Non-pigmented ciliary epithelial cell (primary cell): ENCODE measurements at places on chromosomes 12 and 14.
A peak's percentile ranks its signal among the peaks of the same experiment; 100 is the strongest.

GRCh38 chr14:92698393-92698792 is 50.0 kb downstream of the LGMN start:
- no peak for DNase-seq

GRCh38 chr12:65798918-65799317 is 25.4 kb upstream of the HMGA2 start:
- DNase-seq: no peak

DNA sequence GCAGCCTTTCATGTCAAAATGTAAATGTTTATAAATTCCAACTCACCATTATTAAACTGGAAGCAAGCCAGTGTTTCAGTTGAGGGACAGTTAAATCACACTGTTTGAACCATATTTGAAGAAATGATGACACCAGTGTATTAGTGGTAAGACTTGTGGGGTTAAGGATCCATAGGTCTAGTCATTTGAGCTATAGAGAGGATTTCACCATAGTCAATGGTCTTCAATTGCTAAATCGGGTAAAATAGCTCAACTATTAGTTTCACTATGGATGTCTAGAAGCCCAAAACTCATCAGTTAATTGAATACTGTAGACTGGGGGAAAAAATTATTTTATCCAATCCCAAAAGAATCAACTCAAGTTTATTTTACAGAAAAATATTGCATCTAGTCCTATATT is 659.1 kb downstream of the NRXN3 start:
- no peak for DNase-seq

GRCh38 chr14:104752423-104752734 is 568 bp upstream of the SIVA1 start:
- DNase-seq: no peak

DNA sequence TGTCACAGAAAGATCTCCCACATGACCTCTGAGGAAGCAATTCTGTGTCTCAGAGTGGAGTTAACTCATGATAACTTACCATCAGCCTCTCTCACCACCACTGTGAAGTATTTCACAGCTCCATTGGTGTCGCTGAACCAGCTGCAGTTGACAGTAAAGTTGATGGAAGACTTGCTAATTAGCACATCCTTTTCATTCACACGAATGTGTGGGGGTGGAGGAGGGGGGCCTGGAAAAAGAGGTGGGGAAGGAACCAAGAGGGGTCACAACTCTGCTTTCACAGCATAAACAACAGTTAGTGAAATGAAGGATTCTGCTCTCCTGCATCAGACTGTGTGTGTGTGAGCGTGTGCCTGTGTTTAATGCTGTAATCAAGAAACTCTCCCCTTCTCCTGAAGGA is 82.1 kb downstream of the PTPRB start:
- DNase-seq: no peak

- DNase-seq: no peak
Observed at GRCh38 chr14:53788566-53788965, 168.1 kb downstream of the BMP4 start.

GRCh38 chr14:35556548-35556947 is 22.6 kb downstream of the INSM2 start:
- DNase-seq: no peak

DNA sequence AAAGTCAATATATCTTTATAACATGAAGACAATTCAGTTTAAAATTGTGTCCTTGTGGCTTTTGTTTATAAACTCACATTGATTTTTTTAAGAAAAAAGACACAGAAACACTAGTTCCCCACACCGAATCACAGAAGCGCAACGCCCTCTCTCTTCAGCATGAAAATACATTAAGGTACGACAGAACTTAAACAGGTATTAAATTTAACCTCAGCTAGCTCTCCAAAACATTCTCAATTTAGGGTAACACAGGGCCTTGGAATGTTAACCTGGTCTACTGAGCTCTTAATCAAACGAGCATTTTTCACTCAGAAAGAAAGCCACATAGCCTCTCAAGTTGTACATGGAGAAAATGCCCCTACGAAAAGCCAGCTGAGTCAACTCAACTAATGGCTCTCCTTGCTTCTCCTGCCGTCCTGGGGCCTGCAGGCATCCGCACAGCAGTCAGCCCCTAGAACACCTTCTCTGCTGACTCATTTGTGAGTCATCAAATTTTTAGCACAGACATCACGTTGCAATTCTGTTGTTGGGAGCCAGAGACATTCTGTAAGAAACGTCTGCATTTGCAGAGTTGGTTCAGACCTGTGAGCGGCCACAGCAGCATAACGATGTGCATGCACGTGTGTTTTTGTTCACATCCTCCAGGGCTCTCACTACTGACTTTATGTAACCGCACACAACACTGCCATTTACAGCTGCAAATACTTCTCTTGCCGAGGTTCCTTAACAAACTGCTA is 141.6 kb downstream of the ITPR2 start:
- peak; percentile 96 for DNase-seq

GRCh38 chr12:123748661-123749060 is 13.4 kb upstream of the DNAH10 start:
- peak; percentile 53 for DNase-seq

- DNase-seq: no peak
Observed at GRCh38 chr12:127343940-127344339, 923.0 kb upstream of the TMEM132C start.

DNA sequence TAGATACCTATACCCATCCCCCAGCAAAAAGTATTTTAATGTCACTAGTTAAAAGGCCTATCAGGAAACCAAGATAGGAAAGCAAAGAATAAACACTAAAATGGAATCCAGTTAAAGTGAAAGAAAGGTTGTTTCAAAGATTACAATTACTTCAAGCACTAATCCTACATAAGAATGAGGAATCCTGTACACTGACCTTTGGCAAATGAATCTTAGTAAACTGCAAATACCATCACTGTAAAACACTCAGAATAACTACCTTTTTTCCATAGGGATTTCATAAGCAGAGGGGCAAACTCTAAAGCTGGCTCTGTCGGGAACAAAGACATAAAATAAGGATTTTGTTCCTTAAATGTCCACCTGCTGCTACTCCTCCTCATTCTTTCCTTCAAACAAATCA is 25.9 kb downstream of the CEP83 start:
- DNase-seq: no peak

- DNase-seq: no peak
Observed at GRCh38 chr12:61023231-61023630, 1237.0 kb upstream of the USP15 start.

DNA sequence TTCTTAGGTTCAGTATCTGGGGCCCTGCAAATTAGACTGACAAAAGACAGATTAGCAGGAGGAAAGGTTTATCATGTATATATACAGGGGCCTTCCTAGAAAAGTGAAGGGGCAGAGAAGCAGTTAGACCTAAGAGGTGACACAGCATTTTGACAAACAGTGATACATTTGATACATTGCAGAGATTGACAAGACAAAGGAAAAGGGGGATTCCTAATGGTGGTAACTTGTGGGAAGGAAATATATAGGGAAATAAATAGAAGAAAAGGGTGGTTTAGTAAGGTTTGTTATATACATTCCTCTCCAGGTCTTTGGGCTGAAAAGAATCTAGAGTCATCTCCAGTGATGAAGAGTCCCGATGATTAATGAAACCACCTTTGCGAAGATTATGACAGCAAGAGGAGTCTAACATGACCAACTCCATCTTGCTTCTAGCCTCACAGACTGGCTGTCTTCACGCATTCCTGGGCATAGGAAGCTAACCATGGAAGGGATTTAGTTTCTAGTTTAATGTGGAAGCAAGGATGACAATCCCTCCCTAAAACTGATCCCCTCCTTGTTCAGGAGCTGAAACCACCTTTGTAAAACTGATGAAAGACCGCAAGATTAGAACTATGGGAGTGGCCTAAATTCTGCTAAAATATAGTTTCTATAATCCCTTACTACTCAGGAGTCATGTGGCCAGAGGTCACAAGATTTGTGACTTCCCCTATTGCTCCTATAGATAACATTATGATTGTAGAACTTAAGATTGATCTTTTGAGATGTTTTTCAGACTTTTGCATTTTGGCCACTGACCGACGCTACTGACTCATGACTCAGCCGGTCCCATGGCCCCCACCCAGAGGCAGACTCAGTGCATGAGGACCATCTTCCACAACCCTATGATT is 31.1 kb upstream of the CPM start:
- DNase-seq: no peak

- DNase-seq: no peak
Observed at GRCh38 chr14:23143911-23144310, 24.9 kb upstream of the CEBPE start.

GRCh38 chr12:125687820-125688219 is 622.6 kb downstream of the AACS start:
- DNase-seq: no peak

DNA sequence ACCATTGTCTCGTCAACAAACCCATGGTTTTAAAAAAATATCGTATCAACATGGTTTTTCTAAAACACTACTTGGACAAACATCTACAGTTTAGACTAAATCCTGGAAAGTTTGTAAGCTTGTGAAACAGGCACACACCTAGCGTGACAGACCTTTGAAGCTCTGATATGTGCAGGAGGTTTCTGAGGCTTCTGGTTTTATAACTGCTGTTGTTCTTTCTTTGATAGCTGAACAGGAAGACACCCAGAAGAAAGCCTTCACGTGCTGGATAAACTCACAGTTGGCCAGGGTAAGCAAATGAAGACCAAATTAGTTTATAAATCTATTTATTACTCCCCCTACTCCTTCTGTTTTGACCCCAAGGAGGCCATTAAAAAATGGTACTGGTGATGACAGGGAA is 87.6 kb downstream of the SYNE2 start:
- DNase-seq: no peak

DNA sequence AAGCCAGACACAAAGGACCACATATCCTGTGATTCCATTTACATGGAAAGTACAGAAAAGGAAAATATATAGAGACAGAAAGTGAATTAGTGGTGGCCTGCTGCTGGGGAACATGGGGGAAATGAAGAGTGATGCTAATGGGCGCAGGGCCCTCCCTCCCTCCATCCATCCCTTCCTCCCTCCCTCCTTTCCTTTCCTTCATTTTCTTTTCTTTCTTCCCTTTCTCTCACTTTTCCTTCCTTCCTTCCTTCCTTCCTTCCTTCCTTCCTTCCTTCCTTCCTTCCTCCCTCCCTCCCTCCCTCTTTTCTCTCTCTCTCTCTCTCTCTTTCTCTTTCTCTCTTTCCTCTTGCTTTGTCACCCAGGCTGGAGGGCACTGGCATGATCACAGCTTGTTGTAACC is 37.3 kb downstream of the ARL6IP4 start:
- no peak for DNase-seq

DNA sequence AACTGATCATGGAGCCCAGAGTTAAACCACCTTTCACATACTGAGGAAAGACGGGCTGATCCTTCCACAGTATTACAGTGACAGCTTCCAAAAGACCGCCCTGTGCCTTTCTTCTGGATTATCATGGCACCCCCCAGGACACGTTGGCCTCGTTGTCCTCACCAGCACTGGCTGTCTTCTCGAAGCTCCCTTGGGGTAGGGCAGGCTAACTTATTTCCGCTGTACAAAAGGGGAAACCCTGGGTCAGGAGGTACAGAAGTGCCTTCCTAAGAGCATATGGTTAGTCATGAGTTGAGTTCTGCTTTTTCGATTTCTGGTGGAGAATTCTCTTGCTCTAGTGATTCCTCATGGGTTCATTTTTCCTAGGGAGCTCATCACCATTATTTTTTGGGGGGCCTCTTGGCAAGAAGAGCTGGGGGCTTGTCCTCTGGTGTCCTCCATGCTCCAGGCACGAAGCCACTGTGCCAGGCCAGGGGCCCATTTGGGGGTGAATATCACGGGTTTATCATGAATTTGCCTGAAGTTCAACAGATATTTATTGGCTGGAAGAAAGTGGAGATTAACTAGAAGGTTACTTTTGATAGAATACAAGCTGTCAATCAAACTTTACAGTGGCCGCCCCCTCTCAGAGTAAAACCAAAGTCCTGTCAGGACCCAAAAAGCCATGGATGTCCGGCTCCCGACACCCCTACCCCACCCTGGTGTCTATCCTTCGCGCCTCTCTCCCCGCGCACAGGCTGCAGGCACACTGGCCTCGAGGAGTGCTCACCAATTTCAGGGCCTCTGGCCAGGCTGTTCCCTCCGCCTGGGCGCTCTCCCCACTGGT is 8.8 kb upstream of the TRAF3 start:
- no peak for DNase-seq

GRCh38 chr14:32366256-32366879 is 37.3 kb downstream of the AKAP6 start:
- DNase-seq: no peak

DNA sequence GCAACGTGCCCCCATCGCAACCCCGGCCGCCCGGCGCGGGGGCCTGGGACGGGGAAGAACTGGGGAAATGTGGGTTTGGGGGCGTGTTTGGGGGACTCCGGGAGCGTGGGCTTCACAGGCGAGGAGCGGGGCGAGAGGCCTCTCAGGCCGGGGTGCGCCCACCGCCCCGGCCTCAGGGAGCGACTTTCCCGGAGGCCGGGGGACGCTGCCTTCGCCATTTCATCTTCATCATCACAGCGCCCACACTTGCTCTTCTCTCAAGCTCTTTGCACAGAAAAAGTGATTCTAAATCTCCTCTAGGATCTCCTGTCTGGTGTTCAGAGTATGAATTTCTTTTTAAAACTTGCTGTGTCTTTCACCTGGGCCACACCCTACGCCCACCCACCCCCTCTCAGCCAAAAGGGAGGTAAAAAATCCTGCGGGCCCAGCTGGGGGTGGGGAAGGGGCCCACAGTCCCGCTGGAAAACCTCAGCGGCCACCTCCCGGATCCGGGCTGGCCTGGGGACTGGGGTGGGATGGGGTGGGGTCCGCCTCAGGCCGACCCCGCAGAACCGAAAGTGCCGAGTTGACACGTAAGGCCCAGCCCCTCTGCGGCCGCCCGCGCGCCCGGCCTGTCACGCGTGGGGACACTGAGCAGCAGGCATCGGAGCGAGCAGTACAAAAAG is 7.4 kb downstream of the CDKN1B start:
- DNase-seq: no peak
